ENCODE measurements at places on chromosomes 3 and 15.

GRCh38 chr3:18745472-18745871, 320.3 kb upstream of the SATB1 start:
- DNase-seq, result no peak

- DNase-seq, result no peak
Observed at GRCh38 chr3:179037351-179037750, 34.3 kb downstream of the ZMAT3 start.

- no peak for DNase-seq
Observed at GRCh38 chr3:111541391-111541790, 606 bp upstream of the CD96 start.

GRCh38 chr3:38969317-38970235, 82.2 kb downstream of the SCN11A start:
- DNase-seq, result no peak

- DNase-seq, result no peak
Observed at GRCh38 chr15:58734859-58735258, 14.6 kb downstream of the ADAM10 start.

DNA sequence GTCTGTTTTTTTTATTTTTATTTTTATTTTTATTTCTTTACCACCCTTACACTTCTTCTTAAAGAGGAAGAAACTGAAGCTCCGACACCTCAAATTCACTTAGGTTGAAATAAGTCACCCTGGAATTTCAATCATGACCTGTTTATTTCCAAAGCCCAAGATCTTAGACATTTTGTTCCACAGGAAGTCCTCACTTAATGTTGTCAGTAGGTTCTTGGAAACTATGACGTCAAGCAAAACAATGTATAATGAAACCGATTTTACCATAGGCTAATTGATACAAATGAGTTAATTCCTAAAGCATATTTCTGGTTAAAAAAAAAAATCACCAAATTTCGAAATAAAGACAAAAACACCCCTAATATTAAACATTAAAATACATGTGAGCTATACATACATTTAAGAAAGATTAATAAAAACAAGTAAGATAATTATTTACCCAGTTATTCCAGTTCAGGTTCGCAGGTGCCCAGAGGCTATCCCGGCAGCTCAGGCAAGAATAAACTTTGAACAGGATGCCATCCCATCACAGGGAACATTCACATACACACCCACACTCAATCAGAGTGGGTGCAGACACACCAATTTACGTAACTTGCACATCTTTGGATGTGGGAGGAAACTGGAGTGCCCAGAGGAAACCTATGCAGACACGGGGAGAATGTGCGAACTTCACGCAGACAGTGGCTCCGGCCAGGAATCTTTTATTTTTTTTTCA, 391.0 kb downstream of the RAP2B start:
- DNase-seq, result no peak

GRCh38 chr3:140250010-140250855, 315.2 kb downstream of the CLSTN2 start:
- DNase-seq, result no peak

- no peak for DNase-seq
Observed at GRCh38 chr3:154132777-154133375, 11.7 kb downstream of the ARHGEF26 start.

Measured in GM12892 (cell line).